Activated CD4-positive, alpha-beta T cell treated with anti-CD3 and anti-CD28 coated beads for 24 hours (primary cell): ENCODE measurements at places on chromosomes 11 and 22.

DNA sequence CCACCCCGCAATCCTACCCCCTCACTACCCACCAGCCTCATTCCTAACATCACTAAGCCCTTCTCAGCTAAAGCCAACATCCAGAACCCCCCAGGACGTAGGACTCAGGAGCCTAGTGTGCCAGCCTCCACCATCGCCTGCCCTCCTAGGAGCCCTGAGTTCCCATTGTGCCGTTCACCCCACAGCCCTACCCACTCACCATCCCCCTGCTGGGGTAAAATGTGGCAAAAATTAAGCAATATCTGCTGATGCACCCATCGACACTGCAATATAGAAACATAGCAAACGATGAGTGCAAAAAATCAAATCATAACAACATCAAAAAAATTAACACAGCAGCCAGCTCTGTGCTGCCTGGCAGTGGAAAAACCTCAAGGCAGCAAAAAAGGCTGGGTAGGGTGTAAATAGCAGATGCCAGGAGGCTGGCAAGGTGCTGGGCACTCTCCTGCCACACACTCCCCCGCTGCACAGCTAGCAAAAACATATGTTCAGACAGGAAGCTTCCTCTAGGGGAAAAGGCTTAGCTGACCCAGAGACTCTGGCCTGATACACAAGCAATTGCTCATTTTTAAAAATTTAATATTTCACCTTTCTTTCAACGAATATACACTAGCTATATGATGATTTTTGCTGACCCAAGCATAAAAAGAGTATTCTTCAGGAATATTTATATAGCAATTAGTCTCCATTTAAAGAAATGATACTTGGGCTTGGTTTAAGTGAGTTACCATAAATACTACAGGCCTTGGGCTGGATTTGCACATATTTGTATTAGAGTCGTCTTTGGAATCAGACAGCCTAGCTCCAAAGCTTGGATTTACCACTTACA lies 33.8 kb downstream of the PRDM10 start:
- DNase-seq = no peak

DNA sequence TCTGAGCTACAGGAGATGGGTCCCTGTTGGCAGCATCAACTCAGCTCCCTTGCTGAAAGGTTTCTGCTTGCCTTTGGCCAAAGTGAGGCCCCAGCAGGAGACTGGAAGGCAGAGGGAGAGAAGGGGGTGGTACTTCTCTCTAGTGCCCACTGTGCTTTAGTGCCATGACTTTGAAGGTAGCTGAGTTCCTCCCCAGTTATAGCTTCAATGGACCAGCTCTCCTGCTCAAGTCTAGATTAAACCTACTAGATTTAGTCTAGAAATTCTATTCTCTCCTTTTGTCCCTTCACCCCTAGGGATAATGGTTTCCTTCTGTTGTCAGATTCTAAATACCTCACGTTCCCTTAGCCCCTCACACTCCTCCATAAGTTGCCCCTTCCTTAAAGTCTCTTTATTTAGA lies 119.2 kb downstream of the TIMP3 start:
- DNase-seq = no peak

- DNase-seq = no peak
Measured at GRCh38 chr11:80987171-80987570, 1546.3 kb upstream of the TENM4 start.

DNA sequence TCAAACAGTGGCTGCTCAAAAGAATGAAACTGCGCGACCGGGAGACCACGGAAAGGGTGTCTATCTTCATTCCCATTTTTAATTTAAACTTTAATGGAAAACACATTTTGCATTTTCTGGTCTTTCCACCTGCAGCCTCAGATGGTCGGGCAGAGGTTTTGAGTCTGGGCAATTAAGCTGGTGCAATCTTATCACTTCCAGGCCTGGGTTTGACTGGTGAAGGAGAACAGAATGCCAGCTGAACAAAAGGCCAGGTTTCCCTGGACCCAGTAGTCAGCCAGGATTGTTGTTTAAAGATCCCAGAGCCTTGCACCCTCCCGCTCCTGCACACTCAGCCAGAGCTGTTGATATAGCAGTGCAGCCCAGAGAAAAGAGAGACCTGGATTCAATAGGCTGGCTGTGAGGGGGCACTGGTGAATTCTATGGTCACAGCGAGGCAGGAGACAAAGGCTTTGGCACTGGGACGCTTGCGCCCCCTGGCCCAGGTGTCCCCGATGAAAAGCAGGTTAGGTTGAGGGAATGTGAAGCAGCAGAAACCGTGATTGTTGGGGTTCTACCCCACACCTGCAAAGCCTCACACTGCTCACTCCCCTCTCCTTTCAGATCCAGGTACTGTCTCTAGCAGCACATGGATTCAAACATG lies 83.6 kb downstream of the FLI1 start:
- no peak for DNase-seq

DNA sequence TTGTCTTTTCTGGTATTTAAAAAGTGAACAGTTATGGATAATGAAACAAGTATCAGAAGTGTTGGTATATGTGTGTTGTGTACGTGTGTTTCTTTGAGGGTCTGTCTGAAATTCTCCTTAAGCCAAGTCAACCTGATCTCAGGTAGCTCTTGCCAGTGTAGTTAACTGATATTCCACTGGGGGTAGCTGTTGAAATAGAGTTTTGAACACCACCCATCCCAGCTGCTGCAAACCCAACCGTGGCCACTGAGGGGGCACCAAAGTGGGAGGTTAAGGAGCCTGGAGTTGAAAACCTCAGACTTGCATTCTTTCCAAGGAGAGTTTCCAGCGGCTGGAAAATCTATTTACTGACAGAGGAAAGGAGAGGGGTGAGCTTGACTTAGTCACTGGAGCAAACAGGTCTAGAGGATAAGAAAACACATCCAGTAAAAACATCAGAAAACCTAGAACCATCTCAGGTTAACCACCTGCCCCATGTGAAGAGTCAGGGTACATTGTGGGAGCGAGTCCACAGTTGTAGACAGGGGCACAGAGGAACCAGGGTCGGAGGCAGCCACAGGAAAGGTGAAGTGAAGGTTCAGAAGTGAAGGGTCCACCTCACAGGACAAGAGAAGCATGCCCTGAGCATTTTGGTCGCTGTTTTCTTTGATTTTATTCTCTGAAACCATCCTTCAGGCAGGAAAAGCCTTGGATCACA lies 8.8 kb upstream of the CUL5 start:
- no peak for DNase-seq

DNA sequence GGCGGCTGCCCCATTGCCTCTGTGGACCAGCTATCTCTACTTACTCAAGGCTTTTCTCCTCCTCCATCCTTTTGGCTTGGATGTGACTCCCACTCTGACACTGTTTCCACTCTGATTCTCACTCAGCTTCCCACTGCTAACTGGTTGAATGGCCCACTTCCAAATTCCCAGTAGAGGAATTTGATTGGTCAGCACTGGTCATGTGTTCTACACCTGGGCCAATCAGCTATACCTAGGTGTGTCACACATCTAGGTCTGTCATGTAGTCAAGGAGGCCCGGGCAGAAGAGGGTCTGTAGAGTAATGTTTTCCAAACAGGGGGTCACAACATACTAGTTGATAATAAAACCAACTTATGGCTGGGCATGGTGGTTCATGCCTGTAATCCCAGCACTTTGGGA lies 53.3 kb downstream of the TPBGL start:
- DNase-seq = no peak

DNA sequence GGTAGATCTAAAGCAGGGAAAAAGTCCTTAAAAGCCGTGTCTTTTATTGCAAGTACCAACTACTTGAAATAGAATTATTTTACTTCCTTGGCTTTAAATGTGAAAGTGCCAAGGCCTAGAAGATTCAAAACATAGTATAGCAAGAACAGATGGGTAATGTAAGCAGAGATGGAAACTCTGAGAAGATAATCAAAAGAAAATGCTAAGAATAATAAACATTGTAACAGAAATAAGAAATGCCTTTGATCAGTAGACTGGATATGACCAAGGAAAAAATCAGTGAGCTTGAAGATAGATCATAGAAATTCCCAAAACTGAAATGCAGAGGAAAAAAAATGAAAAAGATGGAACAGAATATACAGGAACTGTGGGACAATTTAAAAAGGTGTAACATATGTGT lies 113.1 kb downstream of the BLID start:
- DNase-seq = no peak

DNA sequence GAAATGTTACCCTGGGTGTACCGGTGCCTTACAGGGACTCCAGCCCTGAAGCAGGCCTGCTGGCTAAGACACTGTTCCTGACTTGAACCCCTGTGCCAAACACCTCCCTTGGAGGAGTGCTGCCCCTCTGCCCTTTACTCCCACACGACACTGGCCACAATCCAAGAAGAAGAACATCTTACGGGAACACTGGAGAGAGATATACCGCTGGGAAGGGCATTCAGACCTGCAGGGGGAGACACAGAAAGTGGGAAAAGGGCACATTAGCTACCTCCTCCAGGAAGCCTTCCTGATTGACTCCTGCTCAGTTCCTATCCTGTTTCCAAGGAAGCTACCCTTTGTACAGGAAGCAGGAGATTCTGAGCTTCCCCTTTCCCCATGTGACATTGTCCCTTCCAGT lies 18.7 kb downstream of the TMPRSS13 start:
- DNase-seq = no peak

DNA sequence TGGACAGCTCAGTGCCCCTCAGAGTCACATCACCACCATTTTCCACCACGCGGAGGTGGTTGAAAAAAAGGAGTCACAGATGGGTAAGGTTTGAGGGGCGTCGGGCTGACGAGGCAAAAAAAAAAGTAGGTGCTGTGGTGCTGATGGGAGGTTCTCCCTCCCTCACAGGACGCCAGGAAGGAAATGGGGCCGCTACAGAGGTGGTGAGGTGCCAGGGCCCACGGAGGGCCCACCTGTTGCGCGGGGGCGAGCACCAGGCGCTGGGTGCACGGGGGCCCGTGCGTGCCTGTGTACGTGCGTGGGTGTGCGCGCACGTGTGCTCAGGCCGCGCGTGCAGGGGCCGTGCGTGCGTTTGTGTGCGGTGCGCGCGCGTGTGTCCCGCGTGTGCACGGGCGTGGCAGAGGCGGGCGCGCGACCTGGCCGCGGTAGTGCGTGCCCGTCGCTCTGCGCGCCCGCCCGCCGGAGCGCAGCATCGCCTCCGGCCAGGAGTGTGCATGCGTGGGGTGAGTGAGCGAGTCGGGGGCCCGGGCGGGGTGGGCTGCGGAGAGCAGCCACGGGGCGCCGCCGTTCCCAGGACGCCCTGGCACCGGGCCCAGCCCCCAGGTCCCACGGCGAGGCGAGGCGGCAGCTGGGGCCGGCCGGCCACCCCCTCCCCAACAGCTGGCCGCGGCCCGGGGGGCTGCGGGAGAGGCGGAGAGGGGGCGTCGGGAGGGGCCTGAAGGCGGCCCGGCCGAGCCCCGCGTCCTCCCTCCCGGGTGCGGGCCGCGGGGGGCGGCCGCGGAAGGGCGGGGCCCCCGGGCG lies 2.8 kb downstream of the PDGFB start:
- no peak for DNase-seq

GRCh38 chr11:114258696-114259095 lies 37.5 kb upstream of the NNMT start:
- DNase-seq = no peak

- no peak for DNase-seq
Measured at GRCh38 chr11:132803436-132803835, 728.9 kb downstream of the OPCML start.

GRCh38 chr11:32334822-32335221 lies 100.5 kb downstream of the WT1 start:
- DNase-seq = no peak

DNA sequence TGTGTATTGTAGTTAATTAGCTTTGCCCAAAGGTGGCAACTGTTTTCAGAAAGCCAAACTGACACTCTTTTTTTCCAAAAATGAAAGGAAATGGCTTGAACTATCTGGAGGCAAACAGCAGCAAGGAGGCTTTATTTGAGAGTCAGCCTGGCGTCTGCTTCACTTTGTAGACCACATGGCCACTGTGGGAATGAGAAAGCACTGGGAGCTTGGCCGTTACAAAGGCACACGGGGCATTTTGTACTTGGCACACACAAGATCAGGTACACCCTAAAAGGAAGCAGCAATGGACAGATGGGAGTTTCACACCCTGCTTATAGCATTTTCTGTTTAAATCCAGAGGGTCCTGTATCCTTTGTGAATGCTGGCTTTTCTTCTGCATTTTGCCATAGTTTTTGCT lies 126.3 kb downstream of the MPPED2 start:
- no peak for DNase-seq

DNA sequence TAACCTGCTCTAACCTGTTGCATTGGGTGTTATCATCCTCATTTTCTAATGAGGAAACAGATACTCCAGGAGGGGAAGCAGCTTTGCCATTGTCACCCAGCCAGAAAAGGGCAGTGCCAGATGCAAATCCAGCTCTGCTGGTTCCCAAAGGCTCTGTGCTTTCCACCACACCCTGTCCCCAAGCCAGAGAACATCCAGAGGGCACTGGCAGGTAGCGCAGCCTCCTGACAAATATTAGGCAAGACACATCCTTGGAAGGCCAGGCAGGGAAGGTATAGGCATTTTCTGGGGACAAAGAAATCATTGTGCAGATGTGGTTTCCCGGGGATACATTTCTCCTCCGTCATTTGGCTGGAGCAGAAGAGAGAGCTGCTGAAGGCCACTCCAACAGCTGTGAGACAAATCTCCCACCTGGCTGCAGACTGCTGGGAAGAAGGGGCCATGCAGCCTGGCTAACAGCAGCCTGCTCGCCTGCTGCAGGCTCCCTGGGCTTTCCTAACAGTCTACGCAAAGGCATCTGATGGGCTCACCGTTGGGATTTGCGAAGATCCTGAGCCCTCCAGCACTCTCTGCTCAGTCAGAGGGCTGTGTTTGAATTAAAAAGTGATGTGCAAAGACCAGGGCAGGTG lies 93.9 kb upstream of the PITPNB start:
- DNase-seq = no peak

GRCh38 chr11:119782006-119782738 lies 53.2 kb upstream of the NECTIN1 start:
- DNase-seq = no peak

DNA sequence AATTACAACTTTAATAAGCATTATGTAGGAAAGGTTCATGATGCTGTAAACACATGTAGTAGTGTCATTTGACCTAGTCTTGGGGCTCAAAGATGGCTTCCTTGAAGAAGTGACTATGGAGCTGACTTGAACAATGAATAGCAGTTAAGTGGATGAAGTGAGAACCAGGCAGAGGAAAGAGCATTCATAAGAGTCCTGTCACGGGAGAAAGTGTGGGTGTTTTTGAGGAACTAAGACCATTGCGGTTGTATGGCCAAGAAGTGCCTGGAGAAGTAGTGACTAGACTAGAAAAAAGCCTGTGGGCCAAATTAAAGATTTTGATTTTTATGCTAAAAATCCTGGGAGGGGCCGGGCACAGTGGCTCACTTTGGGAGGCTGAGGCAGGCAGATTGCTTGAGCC lies 7.2 kb upstream of the IL18BP start:
- no peak for DNase-seq

DNA sequence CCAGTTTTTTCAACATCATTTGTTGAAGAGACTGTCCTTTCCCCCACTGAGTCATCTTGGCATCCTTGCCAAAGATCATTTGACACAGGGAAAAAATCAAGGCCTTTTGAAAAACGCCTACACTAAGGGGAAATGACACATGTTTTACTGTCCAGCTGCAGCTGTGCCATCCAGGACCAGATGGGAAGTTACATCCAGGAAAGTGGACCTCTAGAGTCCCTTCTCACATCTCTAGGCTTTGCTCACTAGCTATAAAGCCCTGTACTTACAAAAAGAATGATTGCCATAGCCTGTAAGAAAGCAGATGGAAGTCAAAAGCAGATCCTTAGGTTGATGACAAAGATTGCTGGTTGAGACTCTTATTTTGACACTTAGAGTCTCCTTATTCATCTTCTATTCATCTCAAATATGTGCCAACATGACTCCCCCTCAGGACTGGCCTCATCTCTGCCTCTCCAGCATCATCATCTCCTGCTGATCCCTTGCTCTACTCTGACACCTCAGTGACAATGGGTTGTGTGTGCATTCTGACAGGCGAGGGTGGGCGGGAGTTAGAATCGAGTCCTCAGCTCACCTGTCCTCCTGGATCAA lies 22.8 kb downstream of the OSBP2 start:
- DNase-seq = no peak
